ENCODE measurements at places on chromosomes 4 and X.

DNA sequence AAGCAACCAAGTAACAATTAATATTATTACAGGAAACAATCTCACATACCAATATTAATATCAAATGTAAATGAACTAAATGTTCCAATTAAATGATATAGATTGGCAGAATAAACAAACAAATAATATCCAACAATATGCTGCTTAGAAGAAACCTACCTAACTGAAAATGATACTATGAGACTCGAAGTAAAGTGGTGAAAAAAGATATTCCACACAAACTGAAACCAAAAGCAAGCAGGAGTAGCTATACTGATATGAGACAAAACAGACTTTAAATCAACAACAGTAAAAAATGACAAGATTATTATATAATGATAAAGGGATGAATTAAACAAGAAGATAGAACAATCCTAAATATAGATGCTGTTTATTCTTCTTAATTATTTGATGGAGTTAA, 140.1 kb downstream of the SPANXN4 start:
- DNase-seq: no peak

- DNase-seq: no peak
These were observed 6.9 kb downstream of the CLCN3 start for GRCh38 chr4:169627307-169627706.

GRCh38 chrX:65976161-65976560, 63.7 kb downstream of the VSIG4 start:
- no peak for DNase-seq

DNA sequence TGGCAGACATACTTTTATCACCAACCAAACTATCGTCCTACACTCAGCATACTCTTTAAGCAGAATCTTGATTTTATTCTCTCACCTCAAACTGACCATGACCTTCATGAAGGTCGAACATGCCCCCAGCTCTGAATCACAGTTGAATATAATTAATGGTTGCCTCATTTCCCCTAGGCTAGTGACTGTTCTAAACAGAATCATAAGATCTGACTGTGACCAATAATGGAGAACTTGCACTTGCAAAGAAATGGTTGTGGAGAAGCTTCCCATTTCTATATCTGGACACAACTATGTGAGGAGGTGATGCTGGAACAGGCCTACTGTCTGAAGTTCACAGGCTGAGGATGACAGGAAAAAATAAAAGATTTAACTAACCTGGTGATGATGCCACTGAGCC, 85.1 kb downstream of the PDGFC start:
- DNase-seq: no peak

GRCh38 chr4:28227764-28228163, 1367.1 kb downstream of the STIM2 start:
- DNase-seq: no peak

- DNase-seq: no peak
These were observed 1706.8 kb upstream of the PCDH7 start for GRCh38 chr4:29013341-29013740.

DNA sequence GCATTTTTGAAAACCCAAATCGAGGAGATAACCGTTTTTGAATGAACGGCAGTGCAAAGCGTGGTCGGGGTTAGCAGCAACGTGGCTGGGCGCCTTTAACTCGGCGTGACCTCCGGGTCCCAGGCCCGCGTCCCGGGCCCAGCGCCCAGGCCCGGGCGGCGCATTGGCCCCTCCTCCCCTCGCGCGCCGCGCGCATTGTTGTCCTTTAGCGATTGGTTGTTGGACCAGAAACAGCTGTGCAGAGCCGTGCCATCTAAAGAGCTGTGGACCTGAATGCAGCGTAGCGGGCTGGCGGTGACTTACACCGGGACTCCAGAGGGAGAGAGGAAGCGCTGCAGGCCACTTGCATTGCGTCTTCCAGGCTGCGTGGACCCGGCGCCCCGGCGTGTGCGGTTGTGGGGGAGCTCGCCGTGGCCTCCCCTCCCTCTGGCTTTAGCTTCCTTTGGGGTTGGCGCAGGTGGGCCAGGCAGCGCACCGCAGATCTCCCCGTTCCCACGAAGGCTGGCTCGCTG, at the start of gene STOX2:
Gene STOX2, plus strand, starts transcription at position 227 of the 512 bp plus-strand sequence. CDS start 1,484 bp downstream, outside the sequence.
- peak; percentile 42 for DNase-seq

DNA sequence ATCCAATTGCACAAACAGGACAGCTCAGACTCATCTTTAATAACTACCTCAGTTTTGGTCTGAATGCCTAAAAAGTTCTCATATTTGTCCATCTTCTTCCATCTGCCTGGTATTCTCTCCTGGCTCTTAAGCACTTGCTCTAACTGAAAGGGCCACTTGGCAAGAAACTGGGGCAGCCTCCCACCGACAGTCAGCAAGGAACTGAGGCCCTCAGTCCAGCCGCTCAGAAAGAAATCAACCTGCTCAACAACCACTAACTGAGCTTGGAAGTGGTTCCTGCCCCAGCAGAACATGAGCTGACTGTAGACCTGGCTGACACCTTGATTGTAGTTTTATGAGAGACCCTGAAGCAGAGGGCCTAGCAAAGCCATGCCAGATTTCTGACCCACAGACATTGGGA, 84.4 kb downstream of the PPEF2 start:
- no peak for DNase-seq

DNA sequence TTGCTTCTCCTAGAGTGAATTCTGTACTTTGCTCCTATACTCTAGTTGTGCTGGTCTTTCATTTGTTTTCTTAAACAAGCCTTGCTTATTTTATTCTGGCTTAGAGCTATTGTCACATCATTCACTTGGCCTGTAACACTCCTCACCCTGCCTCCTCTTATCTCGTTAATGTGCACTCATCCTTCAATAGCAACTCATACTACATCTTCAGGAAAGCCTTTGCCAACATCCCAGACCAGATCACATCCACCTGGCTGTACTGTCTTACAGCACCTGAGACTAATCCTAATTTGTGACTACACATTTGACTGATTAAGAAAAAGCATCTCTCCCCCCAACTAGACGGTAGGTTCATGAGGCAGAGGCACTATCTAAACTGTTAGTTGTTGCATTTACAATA, 80.8 kb downstream of the SLC7A11 start:
- DNase-seq: no peak

DNA sequence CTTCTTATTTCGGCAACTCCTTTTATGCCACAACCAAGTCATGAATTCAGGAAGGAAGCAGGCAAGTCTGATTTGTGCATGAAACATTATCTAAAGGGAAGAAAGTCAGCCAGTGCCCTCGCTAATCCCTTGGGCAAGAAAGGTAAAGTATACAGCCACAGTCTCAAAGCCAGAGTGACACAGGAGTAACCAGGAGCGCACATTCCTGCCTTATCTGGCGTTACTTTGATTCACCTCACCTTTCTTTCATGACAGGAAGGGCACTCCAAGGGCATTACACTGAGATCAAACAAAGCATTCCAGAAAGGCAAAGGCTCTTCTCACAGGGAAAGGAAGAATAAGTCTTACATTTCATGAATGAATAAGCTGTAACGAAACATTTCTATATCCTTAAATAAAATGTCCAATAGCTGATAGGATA, 38.8 kb downstream of the FAT1 start:
- DNase-seq: no peak

DNA sequence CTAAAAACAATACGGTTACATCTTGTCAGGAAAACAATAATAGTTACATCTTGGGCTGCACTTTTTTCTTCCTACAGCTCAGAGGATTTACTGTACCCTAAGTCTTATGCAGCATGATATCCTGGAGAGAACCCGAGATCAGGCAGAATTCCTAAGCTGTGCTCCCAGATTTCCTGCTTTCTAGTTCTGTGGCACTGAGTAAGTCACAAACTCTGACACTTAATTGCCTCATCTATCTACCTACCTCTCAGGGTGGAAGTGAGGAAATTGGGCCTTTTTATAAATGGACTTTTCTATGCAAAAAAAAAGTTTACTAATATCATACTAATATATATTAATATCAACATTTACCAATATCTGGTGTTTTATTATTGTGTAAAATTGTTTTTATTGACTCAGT, 438.5 kb downstream of the INPP4B start:
- DNase-seq: no peak

GRCh38 chr4:123547216-123548165, 150.9 kb downstream of the SPRY1 start:
- DNase-seq: peak; percentile 56

DNA sequence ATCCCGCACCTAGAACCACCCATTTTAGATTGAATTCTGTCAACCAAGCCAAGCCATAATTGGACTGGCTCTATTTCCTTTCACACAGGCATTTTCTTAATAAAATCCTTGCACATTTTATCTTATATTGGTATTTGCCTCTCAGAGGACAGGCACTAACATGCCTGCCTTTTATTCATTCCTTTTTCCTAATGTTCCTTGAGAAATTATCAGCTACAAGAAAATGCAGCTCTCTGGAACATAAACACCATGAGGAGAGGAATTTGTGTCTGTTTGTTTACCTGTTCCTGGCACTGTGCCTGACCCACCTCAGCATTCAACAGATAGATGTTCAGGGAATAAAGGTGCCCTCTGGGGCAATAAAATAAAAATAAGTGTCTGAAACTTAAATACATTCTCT, 116.2 kb downstream of the PDHA2 start:
- DNase-seq: no peak

GRCh38 chrX:112687189-112687691, 7.5 kb upstream of the LHFPL1 start:
- DNase-seq: no peak

DNA sequence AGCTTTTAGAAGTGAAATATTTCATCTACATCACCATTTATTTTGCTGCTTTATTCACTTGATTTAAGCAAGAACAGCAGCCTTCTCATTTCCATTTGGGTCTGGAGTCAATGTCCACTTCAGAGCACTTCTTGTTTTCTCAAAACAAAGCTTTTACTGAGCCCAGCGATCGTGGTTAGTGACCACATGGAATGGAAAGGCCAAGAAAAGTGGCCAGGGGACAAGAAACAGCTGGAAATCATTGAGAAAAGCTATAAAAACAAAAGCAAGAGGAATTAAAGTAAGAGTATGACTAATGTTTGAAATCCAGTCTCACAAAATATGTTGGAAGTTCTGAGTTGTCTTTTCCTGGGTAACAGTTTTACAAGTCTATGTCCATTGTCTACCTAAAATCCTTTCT, 328.4 kb upstream of the INTU start:
- DNase-seq: no peak

DNA sequence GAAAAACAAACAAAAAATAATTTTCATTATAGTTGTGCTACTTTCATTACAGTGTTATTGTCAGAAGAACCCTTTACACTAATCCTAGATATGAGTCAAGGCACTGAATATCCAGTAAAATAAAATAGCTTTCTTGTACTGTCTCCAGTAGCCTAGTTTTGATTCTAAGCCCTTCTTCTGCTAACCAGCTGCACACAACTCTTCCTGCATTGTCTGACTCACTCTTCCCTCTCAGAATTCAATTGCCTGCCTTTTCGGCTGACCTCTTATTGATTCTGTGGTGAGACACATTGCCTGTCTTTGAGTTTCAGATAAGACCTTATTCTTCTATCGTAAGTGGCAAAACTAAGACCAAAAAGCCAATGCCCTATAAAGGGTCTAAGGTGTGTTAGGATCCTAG, 26.7 kb upstream of the PCDH18 start:
- no peak for DNase-seq

- no peak for DNase-seq
These were observed 32.4 kb upstream of the BLTP1 start for GRCh38 chr4:122119739-122120138.

DNA sequence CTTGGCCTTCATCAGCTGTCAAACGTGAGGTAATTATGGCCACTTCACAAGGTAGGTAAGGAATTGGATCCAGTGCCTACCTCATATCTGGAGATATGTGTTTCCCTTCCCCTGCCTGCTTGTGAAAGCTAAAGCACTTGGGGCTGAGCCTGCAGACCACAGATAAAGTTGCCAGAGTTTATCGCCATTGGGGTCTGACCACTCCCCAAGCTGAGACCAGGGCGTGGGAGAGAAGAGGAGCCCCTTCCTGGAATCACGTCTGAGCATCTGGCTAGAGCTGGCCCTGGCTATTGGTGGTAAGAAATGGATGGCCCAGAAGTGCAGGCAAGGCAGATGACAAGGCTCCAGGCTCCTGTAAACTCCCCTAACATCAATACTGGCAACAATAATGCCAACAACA, 2.7 kb downstream of the ALAS2 start:
- no peak for DNase-seq

- no peak for DNase-seq
These were observed 742.5 kb upstream of the PABPC4L start for GRCh38 chr4:134944115-134944514.

GRCh38 chr4:66653937-66654336, 891.4 kb downstream of the CENPC start:
- no peak for DNase-seq

DNA sequence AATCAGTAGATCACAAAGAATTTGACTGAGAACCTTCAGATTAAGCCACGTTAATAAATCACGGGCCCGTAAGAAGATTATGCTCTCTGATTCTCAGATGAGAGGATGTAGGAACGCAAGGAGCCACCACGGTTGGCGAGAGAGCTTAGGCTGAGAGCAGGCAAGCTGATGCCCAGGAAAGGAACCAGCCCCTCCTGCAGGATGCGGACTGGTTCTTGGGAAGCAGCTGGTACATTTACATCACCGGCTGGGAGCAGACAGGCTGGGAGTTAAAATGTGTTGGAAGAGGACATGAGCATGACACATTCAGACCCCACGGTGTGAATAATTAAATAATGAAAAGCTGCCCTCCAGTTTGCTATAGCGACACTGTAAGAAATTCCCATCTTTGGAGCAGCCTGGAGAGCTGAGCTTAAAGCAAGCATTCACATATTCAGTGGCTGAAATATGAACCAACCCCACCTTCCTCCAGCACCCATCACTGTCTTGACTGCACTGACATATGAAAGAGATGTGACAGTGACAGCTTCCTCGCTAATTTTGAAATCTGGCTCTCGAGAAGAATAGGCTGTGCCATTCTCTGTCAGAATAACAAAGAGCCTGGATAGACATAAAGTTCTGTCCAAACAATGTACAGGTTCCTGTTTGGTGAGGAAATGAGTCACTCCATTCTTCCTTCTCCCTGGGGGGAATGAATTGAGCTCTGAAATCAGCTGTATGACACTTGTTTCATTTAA, 33.1 kb downstream of the LNX1 start:
- no peak for DNase-seq

DNA sequence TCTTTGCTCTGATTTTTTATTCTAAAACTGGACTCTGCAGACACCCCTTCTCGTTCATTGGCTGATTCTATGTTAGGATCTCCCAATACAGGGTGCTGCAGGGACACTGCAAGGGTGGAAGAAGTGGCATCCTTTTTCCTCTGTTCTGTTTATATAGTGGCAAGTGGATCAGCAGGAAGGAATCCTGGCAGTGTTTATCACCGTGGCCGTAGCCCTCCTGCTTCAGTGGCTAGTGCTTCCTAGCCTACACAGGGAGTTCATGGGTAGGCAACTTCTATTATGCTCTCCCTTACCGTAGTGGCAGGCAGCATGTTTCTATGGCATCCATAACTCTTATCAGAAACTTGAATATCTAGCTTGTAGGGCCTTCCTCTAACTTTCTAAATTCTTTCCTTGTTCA, 6.4 kb upstream of the AP1AR start:
- no peak for DNase-seq

DNA sequence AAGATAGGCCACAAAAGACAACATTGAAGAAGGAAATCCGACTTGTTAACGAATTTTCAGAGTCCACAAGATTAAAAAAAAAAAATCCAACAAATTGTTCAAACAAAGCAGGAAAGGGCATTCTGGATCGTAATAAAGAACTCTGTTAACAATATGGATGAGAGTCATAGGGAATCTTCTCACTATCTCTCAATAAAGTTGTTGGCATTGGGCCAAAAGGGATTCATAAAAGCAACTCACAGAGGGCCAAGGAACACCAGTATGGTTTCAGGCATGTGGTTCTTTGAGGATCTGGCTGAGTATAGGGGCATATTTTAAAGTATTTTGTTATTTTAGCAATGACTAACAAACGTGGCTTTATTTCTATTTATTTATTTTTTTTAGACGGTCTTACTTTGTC, 49.5 kb downstream of the SHISA3 start:
- DNase-seq: no peak

All from NCI-H2171 (cell line).